ENCODE measurements at places on chromosomes 4 and X.

DNA sequence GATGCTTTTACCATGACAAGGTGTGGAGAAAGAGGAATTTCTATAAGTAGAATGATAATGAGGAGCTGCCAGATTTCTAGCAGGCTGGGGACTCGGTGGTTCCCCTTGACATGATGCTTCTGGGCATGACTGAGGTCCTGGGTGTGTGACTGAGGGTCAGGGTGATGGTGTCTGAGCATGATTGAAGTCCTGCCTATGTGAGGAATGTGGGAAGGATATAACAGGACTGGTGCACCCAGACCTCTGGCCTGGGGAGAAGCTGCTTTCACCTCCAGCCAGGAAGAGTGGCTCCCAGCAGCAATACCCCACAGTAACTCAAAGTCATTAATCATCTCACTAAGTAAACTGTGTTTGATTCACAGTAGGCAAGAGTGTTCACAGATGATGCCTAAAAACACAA is 17.4 kb downstream of the SORBS2 start:
- no peak for DNase-seq

- no peak for DNase-seq
These were observed 23.0 kb downstream of the RPA4 start for GRCh38 chrX:96906741-96907140.

GRCh38 chr4:4549534-4549933 is 7.7 kb upstream of the STX18 start:
- DNase-seq, result no peak

GRCh38 chrX:13495232-13495631 is 74.2 kb upstream of the EGFL6 start:
- DNase-seq, result no peak

DNA sequence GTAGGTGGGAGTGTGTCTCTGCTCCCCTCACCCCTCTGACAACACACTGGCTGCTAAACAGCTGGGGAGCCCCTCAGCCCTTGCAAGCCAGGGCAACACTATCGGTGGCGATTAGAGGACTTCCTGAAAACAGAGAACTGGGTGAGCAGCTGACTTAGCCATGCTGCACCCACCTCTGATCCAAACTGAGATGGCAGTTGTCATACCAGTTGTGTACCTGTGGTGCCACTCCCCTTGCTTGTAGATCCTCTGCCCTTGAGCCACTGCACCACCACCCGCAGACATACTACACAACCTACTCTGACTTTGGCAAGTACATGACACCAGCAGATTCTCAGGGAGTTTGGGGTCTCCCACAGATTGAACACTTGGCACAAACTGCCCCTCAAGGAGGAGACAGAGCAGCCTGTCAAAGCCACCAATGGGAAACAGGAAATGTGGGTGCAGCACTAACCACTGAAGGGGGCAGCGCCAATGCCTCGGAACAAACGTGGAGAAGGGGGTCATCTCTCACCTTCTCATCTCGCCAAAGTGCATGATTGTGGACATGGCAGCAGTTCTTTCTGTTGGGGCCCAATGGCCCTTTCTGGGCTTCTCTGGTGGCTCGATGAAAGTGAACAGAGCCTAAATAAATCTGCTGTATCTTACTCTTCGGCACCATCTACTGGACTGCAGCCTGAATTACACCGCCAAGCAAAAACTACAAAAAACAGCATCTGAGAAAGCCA is 119.8 kb downstream of the NEK1 start:
- no peak for DNase-seq

DNA sequence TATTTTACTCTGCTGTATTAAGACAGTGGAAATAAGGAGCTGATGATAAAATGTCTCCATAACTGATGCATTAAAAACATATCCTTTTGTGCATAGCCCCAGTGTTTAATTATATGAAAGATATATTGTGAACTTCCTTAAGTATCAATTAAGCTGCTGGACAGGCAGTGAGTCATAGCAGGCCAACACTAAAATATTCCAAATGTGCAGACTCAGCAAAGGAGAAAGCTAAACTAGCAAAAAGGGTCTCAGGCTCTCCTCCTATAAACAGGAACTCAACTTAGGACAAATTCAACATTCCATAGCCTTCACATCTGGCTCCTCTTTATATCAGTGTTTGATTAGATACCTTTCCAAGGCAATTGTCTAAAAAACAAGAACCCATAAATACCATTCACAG is 15.6 kb downstream of the TNMD start:
- no peak for DNase-seq

DNA sequence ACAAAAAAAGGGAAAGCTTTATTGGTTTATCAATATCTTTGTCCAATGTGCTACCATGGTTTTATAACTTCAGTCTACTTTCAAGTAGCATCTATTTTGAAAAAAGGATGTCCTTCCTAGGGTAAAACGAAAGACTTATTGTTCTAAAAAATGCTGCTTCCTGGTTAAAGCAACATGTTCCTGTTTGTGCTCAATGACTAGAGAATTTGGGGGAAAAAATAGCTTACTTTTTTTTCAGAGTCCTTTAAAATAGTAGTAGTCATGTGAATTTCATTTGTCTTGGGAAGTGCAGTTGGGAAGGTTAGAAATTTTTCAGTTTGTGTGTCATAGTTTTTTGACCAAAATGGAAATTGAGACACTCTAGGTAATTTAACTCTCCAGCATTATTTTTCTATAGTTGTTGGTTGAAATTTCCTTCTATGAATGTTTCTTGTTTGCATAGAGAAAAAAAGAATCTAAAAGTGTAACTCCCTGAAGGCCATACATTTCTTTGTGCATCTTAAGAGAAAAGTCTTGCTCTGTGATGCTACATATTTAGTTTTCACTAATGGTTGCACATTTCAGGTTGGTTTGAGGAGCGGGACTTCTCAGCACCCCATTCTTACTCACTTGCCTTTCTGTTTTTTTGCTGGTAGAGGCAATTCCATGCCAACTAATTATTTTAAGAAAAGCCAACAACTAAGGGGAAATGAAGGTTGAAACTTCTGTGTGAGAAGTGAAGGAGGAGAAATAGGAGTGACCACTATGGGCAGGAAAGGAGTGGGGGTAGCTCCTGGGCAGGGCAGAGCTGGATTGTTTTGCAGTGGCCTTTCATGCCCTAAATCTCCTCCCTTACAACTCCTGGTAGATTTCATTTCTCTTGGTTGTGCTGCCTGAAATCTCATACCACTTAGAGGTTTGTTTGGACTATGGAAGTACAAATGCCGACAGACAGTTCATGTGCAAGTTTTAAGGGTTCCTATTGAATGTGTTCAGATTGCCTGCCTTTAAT is 76.4 kb downstream of the RAPGEF2 start:
- DNase-seq, result no peak

DNA sequence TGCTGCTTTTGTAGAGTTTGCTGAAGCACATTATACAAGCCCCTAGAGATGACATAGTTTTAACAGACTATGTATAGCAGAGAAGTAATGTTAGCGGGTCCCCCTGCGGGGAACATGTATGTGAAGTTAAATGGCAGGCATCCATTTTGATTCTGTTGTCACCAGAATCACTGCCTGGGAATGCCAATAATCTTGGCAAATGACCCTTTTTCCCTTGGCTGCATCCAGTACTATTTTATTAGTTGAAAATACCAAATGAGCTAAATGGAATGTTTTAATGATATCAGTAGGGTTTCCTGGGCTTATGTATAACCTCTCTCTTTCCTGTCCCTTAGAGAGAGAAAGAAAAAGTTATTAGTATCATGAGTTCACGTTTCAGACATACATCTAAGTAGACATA is 93.6 kb downstream of the LIMCH1 start:
- no peak for DNase-seq

GRCh38 chr4:119643306-119644042 is 14.9 kb upstream of the PDE5A start:
- DNase-seq, result no peak

DNA sequence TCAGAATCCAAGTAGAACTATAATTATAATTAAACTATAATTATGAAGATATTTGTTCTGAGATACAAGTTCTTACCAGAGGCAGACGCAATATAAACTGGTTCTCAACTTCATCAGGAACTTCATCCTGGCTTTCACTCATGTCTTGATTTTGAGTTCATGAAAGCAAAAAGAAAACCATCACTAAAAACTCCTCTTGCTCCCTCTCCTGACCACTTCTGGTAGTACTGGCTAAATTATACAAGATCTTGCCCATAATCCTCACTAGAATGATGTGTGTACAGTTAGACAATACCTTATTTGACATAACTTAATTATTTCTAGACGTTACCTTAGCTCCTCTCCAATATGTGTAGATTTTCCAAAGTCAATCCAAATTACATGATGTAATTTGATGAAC is 3.7 kb downstream of the TAF7L start:
- DNase-seq, result no peak

- DNase-seq, result no peak
These were observed 70.2 kb downstream of the CD38 start for GRCh38 chr4:15848191-15848842.
